ENCODE measurements at places on chromosomes 12 and 14.
A peak's percentile ranks its signal among the peaks of the same experiment; 100 is the strongest.

DNA sequence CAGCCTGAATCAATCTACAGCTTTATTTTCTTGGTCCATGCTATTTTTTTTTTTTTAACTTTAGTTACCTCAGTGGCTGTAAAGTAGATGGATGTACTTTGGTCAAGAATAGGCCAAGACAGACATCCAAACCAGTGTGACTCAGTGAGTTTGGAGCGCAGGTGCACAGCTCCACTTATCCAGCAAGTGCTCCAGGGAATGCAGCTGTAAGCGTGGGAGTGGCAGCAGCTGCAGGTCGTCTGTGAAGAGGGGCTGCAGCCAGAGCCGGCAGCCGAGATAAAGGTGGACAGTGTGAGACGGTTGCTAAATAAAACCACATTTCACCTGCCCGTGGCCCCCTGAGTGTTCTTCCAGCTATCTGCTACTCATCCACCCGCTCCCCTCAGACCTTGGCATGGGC lies 1018.7 kb downstream of the AACS start:
- no peak overlapping the region for H3K27ac ChIP-seq
- DNase-seq = no peak
- no peaks in the 10 kb centered on the region for H3K36me3 ChIP-seq

GRCh38 chr14:102991376-102991775 lies 66.0 kb downstream of the CDC42BPB start:
- no peak for DNase-seq
- H3K27ac ChIP-seq = no peak overlapping the region
- H3K27me3 ChIP-seq = no peaks in the 10 kb centered on the region
- no peaks in the 10 kb centered on the region for H3K4me1 ChIP-seq
- peaks cover 3% of the 10 kb centered on the region for H3K36me3 ChIP-seq

DNA sequence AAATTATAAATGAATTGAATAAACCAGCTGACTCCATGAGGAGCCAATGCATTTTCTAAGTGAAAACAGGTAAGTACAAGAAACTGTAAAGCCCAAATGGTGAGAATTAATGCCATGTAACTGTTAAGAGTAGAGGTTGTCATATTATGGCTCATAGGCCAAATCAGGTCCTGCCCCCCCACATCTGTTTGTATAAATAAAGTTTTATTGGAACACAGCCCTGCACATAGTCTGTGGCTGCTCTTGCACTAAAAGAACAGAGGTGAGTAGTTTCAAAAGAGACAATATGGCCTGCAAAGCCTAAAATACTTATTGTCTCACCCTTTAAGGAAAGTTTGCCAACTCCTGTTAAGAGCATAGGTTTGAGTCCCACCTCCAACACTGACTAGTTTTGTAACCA lies 140.5 kb upstream of the SRRM4 start:
- no peak overlapping the region for H3K4me3 ChIP-seq
- H3K27me3 ChIP-seq = no peaks in the 10 kb centered on the region
- DNase-seq = no peak
- no peaks in the 10 kb centered on the region for H3K36me3 ChIP-seq

- no peak for DNase-seq
- no peak overlapping the region for H3K4me3 ChIP-seq
- H3K4me1 ChIP-seq = peaks cover 7% of the 10 kb centered on the region
- no peak overlapping the region for H3K27ac ChIP-seq
These were observed 189.7 kb downstream of the TTC7B start for GRCh38 chr14:90626550-90626949.

DNA sequence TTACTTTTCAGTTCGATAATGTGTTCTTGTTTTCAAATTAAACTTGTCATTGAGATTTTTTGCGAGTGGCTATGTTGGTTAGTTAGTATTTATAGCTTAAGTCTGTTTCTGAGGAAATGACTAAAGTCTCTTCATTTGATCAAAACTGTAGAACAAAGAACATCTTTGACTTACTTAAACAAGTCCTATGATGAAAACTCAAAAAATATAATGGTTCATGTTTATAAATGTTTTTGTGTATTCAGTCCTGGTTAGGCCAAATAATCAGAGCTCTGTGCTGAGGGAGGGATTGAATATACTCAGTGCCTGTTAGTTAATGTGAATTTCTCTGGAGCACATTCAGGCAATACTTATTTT lies 51.7 kb downstream of the PPFIBP1 start:
- no peak for DNase-seq
- peaks cover 4% of the 10 kb centered on the region for H3K4me1 ChIP-seq
- H3K27me3 ChIP-seq = no peaks in the 10 kb centered on the region
- H3K4me3 ChIP-seq = no peak overlapping the region
- H3K27ac ChIP-seq = no peak overlapping the region

GRCh38 chr14:59247801-59248584 lies 59.5 kb downstream of the DAAM1 start:
- no peaks in the 10 kb centered on the region for H3K27me3 ChIP-seq
- no peak overlapping the region for H3K27ac ChIP-seq
- DNase-seq = no peak
- H3K4me3 ChIP-seq = no peak overlapping the region

- no peaks in the 10 kb centered on the region for H3K27me3 ChIP-seq
These were observed 410.1 kb downstream of the NAV3 start for GRCh38 chr12:78240827-78241226.

DNA sequence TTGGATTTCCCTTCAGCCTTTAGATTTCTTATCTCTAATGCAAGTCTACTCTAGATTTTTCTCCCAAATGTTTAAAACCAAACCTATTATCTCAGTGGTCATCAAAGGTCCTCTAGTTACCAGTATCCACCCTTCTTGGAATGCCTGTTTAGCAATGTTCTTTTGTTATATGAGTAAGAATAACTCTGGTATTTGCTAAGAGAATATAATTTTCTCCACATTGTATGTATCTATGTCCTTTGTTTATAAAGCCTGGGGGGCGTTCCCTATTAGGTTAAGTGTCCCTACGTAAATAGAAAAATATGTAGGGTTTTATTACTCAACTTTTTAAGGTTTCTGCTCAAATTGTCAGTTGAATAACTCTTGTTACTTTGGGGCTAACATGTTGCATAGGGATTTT lies 27.3 kb downstream of the PPM1A start:
- H3K36me3 ChIP-seq = no peaks in the 10 kb centered on the region
- no peak overlapping the region for H3K4me3 ChIP-seq
- DNase-seq = no peak
- no peaks in the 10 kb centered on the region for H3K27me3 ChIP-seq
- no peak overlapping the region for H3K27ac ChIP-seq
- H3K4me1 ChIP-seq = peaks cover 3% of the 10 kb centered on the region

GRCh38 chr12:59619461-59620240 lies 23.8 kb downstream of the SLC16A7 start:
- no peak overlapping the region for H3K4me3 ChIP-seq
- H3K27me3 ChIP-seq = no peaks in the 10 kb centered on the region
- DNase-seq = no peak
- H3K4me1 ChIP-seq = no peaks in the 10 kb centered on the region
- no peak overlapping the region for H3K27ac ChIP-seq

DNA sequence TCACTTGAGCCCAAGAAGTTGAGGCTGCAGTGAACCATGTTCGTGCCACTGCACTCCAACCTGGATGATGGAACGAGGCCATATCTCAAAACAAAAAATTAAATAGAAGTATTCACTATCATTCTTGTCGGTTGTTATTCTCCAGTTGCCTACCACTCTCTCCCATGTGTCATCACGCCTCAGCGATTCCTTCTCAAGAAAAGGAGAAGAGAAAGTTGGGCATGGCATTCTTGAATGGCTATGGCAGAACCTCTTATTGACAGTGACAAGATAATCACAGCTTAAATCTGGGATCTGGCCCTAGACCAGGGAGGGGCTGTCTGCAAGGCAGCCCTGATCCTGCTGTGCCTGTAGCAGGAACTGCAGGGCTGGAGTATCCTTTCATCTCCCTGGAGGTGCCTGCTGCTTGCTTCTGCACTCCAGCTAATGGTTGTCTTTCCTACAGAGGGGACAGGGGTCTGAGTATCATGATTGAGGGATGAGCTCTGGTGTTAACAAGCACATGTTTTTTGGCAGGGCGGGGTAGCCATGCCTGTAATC lies 12.8 kb upstream of the MLEC start:
- no peaks in the 10 kb centered on the region for H3K27me3 ChIP-seq
- H3K27ac ChIP-seq = no peak overlapping the region
- no peak overlapping the region for H3K4me3 ChIP-seq

GRCh38 chr14:25570483-25570882 lies 520.5 kb upstream of the STXBP6 start:
- no peaks in the 10 kb centered on the region for H3K4me1 ChIP-seq
- no peaks in the 10 kb centered on the region for H3K27me3 ChIP-seq
- H3K27ac ChIP-seq = no peak overlapping the region
- no peaks in the 10 kb centered on the region for H3K36me3 ChIP-seq

- no peak overlapping the region for H3K4me3 ChIP-seq
- H3K36me3 ChIP-seq = no peaks in the 10 kb centered on the region
- H3K4me1 ChIP-seq = no peaks in the 10 kb centered on the region
- no peaks in the 10 kb centered on the region for H3K27me3 ChIP-seq
- DNase-seq = no peak
These were observed 20.0 kb upstream of the SOCS2 start for GRCh38 chr12:93552427-93552826.

DNA sequence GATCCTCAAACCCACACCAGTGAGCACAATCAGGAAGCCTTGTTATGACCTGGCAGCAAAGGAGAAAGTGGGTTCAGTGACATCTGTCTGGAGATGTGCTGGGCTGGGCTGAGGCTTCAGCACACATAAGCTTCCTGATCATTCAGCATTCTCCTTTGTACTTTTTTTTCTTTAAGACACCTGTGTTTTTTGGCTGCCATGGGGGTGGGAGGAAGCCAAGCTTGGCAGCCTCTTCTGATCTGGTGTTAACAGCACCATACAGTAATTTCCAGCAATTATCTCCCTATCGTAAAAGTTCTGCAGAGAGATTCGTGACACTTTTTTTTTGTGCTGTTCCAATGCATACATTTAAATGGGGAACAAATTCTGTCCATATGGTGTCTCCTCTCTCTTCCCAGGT lies 38.9 kb upstream of the RASSF3 start:
- H3K4me1 ChIP-seq = no peaks in the 10 kb centered on the region
- no peak overlapping the region for H3K4me3 ChIP-seq
- no peak for DNase-seq
- H3K27ac ChIP-seq = no peak overlapping the region
- no peaks in the 10 kb centered on the region for H3K27me3 ChIP-seq

DNA sequence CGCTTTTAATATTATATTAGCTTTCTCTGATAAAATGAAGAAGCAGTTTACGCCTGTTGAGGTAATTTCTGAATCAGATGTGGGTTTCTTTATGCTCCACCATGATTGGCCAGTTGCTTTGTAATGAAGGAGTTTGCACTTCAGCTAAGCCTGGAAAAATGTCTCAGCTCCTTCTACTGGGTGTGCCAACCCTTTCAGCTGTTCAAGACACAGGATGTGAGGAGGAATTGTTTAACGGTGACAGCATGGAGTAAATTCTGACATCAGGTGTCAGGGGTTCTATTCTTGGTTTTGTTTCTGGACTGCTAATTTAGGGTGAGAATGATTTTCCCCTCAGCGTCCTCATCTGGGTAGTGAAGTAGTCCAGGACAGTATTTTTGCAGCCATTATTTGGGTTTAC lies 43.5 kb downstream of the FLRT2 start:
- no peak overlapping the region for H3K4me3 ChIP-seq
- no peak for DNase-seq

DNA sequence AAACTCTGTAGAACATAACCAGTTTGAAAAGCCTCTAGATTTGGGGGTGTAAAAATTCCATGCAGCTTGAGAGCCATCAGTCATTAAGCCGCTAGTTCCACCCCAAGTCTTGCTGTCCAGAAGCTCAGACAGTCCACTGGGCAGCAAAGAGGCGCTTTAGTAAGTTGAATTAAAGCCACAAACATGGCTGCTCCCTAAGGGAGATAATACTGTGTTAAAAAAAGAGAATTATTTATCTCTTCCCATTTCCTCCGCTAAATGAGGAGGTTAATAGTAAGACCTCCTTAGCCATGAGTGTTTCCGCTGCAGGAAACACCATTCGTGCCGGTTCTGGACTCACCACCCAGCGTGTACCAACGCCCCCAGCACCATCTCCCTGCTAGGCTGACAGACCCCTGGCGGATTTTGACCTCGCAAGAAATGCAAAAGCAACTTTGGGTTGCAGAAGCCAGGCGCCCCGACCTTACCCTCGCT lies 536 bp downstream of the TM7SF3 start:
- H3K4me3 ChIP-seq = peak overlapping the region; percentile 97
- H3K36me3 ChIP-seq = no peaks in the 10 kb centered on the region
- H3K4me1 ChIP-seq = peaks cover 12% of the 10 kb centered on the region
- H3K27ac ChIP-seq = peak overlapping the region; percentile 97
- H3K27me3 ChIP-seq = no peaks in the 10 kb centered on the region

GRCh38 chr12:64229240-64229639 lies 7.1 kb upstream of the KICS2 start:
- H3K36me3 ChIP-seq = no peaks in the 10 kb centered on the region
- DNase-seq = no peak
- no peak overlapping the region for H3K27ac ChIP-seq
- H3K27me3 ChIP-seq = no peaks in the 10 kb centered on the region

GRCh38 chr12:53845932-53846331 lies 92.7 kb upstream of the HOXC13 start:
- DNase-seq = no peak
- no peaks in the 10 kb centered on the region for H3K27me3 ChIP-seq
- H3K36me3 ChIP-seq = no peaks in the 10 kb centered on the region
- H3K4me3 ChIP-seq = no peak overlapping the region

- no peak for DNase-seq
- H3K4me1 ChIP-seq = no peaks in the 10 kb centered on the region
- no peaks in the 10 kb centered on the region for H3K36me3 ChIP-seq
- no peaks in the 10 kb centered on the region for H3K27me3 ChIP-seq
- H3K27ac ChIP-seq = no peak overlapping the region
These were observed 1.7 kb downstream of the OLR1 start for GRCh38 chr12:10170216-10170615.

DNA sequence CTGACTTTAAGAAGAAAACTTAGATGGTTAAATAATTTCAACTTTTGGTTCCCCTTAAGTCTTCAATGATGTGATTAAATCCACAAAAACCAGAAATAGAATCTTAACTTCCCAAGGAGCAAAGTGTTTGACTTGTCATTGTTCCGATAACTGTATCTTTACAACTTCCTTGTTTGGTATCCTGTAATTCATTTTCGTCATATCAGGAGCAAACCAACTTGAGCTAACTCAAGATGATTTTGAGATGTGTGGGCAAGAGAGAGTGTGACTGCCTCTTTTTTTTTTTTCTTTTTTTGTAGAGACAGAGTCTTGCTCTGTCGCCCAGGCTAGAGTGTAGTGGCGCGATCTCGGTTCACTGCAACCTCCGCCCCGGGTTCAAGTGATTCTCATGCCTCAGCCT lies 25.3 kb downstream of the DRAM1 start:
- no peak overlapping the region for H3K27ac ChIP-seq
- no peaks in the 10 kb centered on the region for H3K36me3 ChIP-seq
- no peaks in the 10 kb centered on the region for H3K27me3 ChIP-seq
- no peaks in the 10 kb centered on the region for H3K4me1 ChIP-seq

DNA sequence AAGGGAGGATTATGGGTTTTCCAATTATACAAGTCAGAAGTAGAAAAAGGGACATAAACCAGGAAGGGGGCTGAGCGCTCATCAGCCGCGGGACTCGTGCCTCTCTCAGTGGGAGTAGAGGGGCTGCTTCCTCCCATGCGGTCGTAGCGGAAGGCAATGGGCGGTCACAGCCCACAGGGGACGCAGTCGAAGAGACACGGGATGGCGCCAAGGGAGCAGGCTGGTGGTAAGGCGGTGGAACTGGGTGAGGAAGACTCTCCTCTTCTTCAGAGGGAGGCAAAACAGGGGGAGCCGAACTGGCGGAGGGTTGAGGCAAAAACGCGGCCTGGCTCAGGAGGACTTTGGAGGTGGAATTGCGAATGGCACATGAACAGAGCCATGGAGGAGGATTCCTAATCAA lies 677.7 kb downstream of the TMEM121 start:
- H3K36me3 ChIP-seq = no peaks in the 10 kb centered on the region
- no peaks in the 10 kb centered on the region for H3K27me3 ChIP-seq
- H3K4me1 ChIP-seq = no peaks in the 10 kb centered on the region
- no peak overlapping the region for H3K27ac ChIP-seq
